ENCODE measurements at places on chromosomes 2 and 18.
A peak's percentile ranks its signal among the peaks of the same experiment; 100 is the strongest.

DNA sequence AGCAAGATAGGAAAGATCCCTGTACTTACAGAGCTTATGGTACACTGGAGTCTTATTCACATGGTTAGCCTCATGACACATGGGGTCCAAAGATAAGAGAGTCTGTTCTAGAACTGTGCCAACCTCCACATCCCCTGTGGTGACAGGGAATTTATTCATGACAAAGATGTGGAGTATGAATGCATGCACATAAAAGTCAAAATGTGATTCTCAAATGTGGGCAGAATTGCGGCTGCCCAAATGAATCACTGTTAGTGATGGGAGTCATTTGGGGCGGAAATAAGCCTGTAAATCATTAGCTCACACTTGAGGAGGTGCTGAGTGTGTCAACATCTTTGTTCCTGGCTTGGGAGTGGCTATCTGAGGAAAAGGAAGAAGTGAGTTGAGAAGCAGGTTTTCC, 560.6 kb downstream of the SLC4A3 start:
- DNase-seq, result no peak

- no peak for DNase-seq
These were observed 155.6 kb downstream of the TTC27 start for GRCh38 chr2:32783469-32783868.

DNA sequence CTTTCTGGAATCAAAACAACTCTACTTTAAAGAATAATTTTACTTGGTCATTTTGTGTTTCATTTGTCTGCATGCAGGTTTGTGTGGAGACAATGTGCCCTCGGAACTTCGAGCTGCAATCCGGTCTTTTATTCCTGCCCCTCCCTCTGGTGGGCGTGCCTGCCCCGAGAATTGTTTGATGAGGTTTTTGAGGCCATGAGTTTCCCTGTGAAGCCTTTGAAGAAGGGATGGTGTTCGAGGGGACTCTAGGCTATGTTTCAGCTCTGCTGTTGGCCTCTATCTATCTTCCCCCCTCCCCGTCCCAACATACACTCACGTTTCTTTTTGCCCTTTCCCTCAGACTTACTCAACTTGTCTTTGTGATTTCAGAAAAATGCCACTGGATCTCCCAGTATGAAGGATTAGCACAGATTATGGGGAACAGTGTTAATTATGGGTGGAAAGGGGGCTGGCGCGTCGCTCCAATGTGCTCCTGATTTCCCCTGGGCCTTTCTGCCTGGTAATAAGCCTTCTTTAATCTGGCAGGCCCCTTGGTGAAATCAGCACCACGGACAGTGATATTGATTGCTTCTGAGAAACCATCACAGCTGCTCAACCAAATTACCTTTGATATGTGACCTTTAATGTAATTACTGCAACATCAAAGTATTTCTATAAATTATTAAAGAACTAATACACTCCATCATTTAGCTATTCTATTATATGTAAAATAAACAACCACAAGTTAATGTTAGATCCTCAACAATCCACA, 82.2 kb downstream of the CELF4 start:
- DNase-seq, result no peak

DNA sequence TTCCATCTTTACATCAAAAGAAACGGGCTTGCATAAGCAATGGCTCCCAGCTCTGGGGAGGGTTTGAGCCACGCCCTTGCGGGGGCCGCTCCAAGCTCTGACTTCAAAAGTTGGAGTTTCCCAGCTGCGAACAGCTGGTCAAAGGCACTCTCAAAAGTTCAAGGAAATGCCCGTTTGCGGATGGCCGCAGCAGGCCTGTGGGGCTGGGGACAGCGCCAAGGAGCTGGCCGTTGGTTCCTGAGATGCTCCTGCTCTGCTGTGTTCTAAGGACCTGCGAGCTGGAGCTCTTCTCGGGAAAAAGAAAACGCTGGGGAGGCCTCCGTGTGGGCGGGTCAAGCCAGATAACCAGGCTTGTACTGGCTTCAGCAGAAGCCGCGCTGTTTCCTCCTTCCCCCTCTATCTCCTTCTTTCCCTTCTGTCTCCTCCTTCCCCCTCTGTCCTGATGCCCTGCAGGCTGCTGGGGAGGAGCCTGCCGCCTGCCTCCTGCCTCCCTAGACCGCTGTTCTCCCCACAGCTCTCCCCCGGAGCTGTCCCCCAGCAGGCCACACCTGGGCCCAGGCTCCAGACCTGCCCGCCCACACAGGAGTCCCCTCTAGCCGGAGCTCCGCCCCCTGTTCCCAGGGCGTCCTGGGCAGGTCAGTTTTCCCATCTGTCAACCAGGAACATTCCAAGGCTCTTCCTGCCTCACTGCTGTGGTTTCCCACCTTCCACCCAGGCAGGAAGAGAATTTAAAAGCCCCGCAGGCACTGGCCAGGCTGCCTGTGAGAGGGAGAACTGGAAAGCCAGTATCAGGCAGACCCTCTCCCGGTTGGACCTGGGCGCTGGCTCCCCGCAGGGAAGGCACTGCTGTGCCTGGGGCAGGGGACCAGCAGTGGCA, 14.1 kb downstream of the KLF11 start:
- DNase-seq, result no peak

- DNase-seq, result no peak
These were observed 1090.2 kb upstream of the PIK3C3 start for GRCh38 chr18:40864846-40865245.

DNA sequence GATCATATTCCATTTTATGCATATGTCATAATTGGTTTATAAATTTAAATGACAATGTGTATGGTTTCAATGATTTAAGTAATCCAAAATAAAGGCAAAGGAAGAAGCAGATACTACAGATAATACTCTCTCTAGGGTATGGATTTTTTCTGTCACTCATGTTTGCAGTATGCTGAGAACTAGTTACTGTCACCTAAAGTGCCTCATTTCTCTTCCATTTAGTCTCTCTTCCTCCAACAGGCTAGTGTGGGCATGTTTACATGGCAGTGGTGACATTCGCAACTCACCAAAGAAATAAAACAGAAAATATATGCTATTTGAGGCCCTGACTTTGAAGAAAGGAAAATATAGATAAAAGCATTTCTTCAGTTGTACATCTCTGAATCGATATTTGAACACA, 1460.4 kb upstream of the ZEB2 start:
- no peak for DNase-seq

GRCh38 chr2:207891086-207891844, 121.6 kb upstream of the FZD5 start:
- DNase-seq, result no peak

- no peak for DNase-seq
These were observed 116.0 kb downstream of the LIPG start for GRCh38 chr18:49677762-49678413.

GRCh38 chr18:62521593-62521992, 1.2 kb upstream of the ZCCHC2 start:
- DNase-seq, result no peak

GRCh38 chr2:136327162-136327852, 209.4 kb upstream of the CXCR4 start:
- peak; percentile 39 for DNase-seq

- DNase-seq, result no peak
These were observed 112.3 kb downstream of the LNPK start for GRCh38 chr2:175889701-175890302.

DNA sequence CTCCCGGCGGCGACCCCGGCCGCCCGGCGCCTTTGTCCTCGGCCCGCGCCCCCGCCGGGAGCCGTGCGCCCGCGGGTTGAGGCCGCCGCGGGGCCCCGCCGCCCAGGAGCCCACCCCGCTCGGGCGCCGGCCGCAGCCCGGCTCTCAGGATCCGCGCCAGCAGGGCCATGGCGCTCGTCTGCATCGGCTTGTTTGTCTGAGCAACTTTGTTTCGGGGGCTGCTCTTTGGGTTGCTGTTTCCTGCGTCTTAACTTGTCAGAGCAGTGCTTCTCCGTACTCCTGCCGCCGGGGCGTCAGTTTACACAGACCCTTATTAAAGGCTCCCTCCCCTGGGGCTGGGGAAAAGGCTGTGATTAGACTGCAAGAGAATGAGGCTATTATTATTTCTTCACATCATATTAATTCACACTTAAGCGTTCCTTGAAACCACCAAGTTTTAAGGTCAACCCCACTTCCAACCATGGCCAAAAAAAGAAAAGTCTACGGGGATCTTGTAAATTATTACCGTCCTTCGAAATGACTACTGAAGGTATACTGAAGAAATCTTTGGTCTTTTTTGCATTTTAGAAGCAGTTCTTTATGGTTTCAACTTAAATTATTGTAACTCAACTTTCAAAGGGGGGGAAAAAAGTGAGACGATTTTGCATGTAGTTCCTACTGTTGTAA, at the start of gene CYP27C1:
CYP27C1 (minus strand) TSS at position 198 of the 666 bp plus-strand sequence; CDS start at position 169, 29 bp downstream.
- DNase-seq, result no peak

GRCh38 chr18:23761941-23762340, 72.7 kb downstream of the LAMA3 start:
- DNase-seq, result no peak

- DNase-seq, result no peak
These were observed 268.7 kb upstream of the SETBP1 start for GRCh38 chr18:44411976-44412375.

- DNase-seq, result peak; percentile 44
These were observed 1500.6 kb upstream of the TMEFF2 start for GRCh38 chr2:193695367-193695766.

DNA sequence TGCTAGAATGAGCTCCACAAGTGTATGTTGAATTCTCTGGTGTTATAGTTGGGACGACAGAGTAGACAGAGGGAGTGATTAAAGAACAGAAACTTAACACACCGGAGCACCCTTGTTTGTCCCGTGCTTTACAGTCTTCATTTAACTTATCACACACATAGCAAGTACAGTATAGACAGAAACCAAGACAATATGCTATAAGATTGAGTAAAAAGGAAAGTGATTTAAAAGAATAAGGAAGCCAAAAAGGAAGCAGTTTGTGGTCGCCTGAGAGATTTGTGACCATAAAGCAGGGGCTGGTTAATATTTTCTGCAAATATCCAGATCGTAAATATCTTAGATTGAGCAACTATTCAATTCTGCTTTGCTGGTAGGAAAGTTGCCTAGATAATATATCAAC, 1128.4 kb downstream of the TSN start:
- DNase-seq, result no peak

DNA sequence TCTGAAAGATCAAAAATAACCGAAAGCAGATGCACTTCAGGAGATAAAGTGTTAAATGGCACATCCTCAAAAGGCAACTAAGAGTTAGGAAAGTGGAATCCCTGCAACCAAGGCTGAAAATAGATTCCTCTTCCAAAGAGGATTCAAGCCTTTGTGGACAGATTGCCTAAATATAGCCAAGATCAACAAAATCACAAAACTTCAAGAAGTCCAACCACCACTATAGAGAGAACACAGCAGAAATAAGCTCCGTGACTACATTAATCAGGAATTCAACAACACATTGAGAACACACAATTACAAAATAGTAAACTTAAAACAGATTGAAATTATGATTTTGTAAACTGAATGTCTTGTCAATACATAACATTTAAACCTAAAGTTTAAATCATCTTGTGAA, 165.7 kb downstream of the LNPK start:
- no peak for DNase-seq

DNA sequence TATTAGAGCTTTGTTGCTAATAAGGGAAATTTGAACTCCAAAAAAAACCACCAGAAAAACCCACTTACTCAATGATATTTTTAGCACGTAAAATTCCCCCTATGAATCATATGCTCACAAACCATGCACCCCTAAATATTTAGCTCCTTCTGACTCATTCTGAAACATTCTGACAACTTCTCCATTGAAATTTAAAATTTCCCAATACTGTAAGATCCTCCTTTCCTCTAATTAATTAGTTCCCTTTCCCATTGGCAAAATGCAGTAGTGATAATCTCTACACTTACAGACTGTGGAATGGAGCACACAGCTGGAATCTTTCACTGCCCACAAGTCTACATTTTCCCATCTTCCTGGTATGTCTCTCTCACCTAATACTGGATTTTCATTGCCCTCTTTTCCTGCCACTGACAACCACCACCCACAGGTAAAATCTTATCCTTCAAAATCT, 215.8 kb upstream of the ACVR2A start:
- DNase-seq, result no peak

GRCh38 chr2:86035376-86035882, 70.3 kb downstream of the POLR1A start:
- no peak for DNase-seq

- no peak for DNase-seq
These were observed 70.9 kb upstream of the EML6 start for GRCh38 chr2:54652540-54652939.

DNA sequence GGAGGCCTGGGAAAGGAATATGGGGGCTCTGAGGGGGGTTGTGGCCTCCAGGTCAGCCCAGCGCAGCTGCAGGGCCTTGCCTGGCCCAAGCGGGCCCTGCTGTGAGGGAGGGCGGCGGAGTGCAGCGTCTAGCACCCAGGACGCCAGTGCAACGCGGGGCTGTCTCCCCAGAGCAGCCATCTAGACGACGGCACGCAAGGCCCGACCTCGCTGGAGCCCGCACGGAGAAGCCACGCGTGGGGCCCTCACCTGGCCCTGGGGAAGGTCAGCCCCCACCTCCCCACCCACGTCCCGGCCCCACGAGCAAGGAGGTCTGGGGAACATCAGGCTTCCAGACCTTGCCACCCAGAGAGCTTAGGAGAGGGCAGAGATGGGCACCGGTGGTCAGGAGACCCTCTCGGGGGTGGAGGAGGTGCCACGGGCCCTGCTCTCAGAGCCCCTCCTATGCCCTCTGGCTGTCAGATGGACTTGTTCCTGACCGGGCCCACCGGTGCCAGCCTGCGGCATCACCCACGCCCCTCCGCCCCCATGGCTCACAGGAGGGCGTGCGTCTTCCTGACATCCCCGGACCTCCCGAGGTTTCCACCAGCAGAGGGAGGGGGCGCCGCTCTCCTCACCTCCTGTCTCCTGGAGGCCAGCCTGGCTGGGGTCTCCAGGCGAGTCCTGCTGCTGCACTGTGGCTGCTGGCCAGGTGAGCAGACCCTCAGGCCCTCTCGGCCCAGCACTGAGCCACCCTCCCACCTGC, 17.0 kb downstream of the GPR35 start:
- DNase-seq, result no peak
